Activated CD4-positive, alpha-beta T cell treated with anti-CD3 and anti-CD28 coated beads for 48 hours (primary cell): ENCODE measurements at places on chromosomes 3 and 15.

DNA sequence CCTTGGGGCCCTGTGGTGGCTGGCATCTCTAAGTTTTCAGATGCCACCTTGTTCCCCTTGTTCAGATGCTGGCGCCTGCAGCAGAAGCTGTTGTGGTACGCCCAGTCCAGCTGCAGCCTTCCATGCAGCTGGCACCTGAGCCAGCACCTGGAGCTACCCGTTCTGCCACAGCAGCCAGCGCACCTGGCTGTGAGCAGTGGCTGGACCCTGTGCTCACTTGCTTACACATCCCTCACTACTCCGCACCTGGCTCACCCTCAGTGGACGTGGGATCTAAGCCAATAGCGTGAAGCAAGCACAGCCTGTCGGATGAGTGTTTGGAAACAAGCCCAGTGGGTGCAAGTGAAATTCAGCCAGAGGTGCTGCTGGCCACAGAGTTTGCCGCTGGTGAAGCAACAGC lies 607.5 kb upstream of the BCHE start:
- DNase-seq: no peak

- DNase-seq: peak; percentile 17
Observed at GRCh38 chr3:196431181-196432136, 768 bp downstream of the UBXN7 start.

DNA sequence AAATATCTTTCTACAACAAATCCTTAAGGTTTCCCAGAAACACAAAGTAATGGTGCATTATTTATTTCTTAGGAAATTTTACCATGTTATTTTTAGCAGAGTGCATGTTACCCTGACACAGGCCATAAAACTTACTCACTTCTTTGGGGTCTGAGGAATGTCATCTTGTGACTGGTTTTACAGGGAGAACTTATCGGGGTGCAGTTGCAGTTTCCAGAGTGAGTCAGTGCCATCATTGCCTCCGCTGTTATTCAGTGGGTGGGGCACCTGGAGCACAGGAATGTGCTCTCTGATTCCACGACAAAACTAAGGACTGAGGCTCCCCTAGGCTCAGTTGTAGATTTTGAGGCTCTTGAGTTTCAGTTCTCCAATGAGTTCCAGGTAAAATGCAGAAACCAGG lies 11.1 kb upstream of the GREM1 start:
- DNase-seq: no peak

GRCh38 chr3:51813539-51813938 lies 34.5 kb upstream of the IQCF6 start:
- DNase-seq: no peak

GRCh38 chr15:57698243-57698642 lies 8.3 kb upstream of the POLR2M start:
- no peak for DNase-seq

GRCh38 chr3:134474956-134475355 lies 10.8 kb downstream of the ANAPC13 start:
- no peak for DNase-seq

DNA sequence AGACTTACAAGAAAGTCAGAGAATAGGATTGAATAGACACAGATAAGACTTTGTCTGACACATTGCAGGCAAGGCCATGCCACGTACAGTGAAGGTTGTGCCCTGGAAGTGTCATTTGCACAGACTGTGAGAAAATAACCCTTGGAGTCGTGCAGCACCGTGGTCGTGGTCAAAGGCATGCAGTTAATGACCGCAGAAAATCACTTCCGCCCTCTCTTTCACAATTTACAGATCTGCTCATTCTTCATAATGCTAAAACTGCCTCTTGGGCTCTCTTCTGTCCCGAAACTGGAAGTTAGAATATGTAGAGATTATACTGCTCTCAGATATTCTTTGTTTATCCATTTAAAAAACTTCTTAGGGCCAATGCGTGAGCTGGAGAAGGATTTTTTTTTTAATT lies 73.2 kb upstream of the CTXND1 start:
- no peak for DNase-seq

- DNase-seq: no peak
Observed at GRCh38 chr3:150757364-150757763, 5.6 kb downstream of the SIAH2 start.

DNA sequence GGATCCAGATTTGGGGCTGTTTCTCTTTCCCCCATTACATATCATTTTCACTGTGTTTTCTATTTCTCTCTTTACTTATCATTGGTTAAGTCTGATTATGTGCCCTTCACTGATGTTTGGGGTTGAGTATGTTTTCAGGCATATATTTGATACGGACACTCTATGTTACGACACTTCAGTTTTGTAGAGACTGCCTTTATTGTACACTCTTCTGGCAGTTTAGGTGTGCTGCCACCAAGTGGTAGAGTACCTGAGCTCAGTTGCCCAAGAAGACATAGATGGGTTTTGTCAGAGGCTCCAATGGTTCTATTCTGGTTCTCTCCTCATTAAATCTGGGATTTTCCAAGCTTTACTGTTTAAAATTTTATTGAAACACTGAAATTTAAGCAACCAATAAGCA lies 255.0 kb upstream of the ROPN1 start:
- no peak for DNase-seq

DNA sequence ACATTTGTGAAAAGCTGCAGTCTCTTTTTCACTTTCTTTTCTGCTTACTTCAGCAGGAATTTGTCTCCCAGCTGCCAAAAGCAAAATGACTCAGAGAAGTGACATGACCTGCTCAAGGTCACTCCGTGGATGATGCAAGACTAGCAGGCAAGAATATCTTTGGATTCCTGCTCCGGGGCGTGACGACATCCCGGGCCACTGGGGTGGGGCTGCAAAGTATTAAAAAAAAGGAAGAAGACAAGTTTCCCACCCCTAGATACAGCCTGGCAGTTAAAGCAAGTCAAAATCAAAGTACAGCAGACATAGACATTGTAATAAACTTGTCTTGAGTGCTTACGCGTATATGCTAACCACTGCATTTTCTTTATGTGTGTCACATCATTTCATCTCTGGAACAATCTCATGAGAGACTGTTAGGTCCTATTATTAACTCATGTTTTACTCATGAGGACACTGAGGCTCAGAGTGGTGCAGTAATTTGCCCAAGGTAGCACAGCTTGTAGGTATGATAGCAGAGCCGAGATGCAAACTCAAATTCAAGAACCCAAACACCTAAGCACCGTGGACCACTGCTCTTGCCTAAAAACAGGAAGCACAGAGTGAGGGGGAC lies 485.2 kb upstream of the PROK2 start:
- DNase-seq: peak; percentile 18

DNA sequence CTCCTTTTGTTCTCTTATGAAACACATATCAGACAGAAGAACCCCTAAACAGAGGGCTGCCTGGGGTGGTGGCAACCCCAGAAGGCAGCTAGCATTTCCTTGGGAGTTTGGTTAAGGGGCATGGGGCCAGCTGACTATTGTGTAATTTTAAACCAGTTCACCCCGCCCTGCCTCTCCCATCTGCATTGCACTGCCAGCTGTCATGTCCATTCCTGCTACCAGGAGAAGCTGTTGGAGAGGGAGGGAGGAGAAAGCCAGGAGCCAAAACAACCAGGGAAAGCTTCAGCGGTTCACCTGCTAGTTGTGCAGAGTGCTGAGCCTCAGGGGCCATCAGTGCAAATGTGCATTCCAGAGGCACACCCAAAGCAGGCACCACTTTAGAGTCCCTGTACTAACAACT lies 47.6 kb upstream of the ATP1B3 start:
- no peak for DNase-seq

DNA sequence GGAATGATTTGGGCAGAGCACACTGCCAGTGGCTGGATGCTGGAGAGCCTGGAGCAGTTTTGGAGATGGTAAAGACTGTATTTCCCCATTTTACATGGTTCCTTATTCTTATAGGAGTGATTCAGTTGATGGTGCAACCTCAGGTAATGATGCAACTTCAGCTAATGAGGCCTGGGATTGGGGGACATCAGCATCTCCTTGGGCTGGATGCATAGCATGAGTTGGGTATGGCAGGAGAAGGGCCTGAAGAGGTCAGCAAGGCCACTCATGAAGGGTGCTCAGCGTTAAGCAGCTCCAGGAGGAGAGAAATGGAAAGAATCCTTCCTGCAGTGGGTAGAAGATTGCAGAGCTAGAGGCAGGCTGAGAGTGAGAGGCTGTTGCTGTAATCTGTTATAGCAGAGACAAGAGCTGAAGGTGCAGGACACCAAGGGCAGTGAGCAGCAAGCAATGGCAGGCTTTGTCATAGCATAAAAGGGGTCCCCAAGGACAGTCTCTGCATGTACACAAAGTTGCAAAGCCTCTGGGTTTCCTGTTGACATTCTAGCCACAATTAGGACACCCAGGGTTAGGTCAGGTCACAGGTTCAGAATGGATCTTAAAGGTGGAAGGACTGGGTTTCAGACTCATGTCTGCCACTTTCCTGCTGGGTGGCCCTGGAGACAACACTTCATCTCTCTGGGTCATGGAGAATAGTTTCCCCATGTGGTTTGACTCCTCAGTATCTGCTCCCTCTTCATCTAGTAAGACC lies 29.5 kb upstream of the SNRK start:
- DNase-seq: no peak

- DNase-seq: no peak
Observed at GRCh38 chr3:157376603-157377300, 59.9 kb upstream of the PTX3 start.

DNA sequence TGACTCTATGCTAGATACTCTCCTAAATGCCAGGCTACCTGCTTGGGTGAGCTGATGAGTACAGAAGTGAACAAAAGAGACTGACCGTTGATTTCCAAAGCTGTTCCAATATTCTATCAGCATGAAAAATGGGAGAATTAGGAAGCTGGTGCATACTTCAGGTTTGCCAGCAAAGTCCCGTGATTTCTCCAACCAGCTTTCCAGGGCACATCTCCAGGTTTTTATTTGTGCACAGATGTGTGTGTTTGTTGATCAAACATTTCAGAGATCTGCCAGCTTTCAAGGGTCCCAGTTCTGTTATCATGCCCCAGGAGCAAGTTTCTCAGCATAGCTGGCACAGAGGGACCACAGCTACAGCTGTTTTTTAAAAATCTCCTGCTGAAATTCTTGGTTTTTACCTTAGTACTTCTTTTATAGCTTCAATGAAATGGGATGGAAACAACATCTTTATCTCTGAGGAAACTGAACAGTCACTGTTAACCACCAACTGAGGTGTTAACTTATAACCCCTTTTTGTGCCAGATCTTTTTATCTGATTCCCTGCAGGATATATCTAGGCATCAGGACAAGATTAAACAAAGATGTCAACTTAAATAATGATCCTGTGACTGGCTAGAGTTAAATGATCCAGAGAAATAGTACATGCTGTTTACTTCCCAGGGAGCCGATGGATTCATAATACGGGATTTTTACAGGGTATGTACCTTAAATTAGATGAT lies 380.8 kb downstream of the GRM7 start:
- DNase-seq: no peak

GRCh38 chr3:136891934-136892855 lies 30.2 kb downstream of the NCK1 start:
- DNase-seq: no peak

- no peak for DNase-seq
Observed at GRCh38 chr3:18284716-18285115, 140.4 kb downstream of the SATB1 start.

GRCh38 chr15:31489801-31490646 lies 163.4 kb downstream of the KLF13 start:
- DNase-seq: peak; percentile 54

GRCh38 chr15:71588746-71589145 lies 221.6 kb upstream of the NR2E3 start:
- no peak for DNase-seq

GRCh38 chr15:31197497-31198414 lies 96.2 kb upstream of the TRPM1 start:
- DNase-seq: peak; percentile 70

GRCh38 chr3:100606894-100607512 lies 2.4 kb upstream of the ADGRG7 start:
- no peak for DNase-seq

- peak; percentile 62 for DNase-seq
Observed at GRCh38 chr15:27017168-27017809, 46.3 kb downstream of the GABRG3 start.

DNA sequence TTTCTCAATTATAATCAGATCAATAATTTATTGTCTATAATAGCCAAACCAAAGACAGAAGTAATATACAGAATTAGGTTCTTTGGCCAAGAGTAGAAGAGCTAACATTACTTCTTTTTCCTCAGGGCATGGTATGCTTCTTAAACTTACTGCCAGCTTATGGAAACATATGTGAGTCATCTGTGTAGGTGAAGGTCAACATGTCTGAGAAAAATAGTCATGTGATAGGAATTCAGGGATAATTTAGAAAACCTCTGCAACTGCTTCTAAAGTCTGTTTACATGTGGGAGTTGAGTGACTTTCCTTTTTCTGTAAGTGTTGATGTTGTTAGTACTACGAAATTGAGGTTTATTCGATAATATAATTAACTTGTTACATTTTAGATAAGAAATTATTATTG lies 19.2 kb upstream of the MAP6D1 start:
- no peak for DNase-seq

DNA sequence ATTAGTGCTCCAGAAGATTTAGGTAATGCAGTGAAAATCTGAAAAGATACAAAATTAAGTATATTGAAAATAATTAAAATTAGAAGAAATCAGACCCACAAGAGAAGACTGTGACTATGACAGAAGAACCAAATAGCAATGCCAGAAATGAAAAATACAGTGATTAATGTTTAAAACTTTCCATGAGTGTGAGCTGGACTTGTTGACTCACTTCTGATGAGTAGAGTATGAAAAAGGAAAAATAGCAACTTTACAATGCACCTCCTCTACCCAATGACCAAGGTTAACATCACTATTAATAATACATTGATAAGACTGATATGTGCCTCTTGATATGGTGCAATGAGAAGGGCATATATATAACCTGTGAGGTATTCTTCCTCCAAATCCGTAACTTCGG lies 39.3 kb upstream of the SLC22A13 start:
- DNase-seq: no peak

DNA sequence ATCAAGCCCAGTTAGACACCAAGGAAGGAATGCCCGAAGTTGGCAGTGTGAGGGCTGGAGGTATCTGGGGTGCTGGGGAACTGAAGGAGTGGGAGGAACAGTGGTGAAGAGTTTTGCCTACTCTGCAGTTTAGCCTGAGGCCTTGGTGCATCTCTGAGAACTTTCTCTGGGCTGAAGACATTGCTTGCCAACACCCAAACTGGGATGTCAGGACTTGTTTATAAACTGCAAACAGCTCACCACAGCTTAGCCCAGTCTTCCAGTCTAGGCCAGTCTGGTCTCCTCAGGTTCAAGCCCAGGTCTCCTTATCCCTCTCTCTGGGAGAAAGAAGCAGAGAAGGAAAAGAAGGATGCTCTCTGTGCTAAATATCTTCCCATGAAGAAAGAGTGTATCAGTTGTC lies 68.0 kb upstream of the BOC start:
- DNase-seq: no peak
